Mononuclear cell (primary cell): ENCODE measurements at places on chromosomes 16 and 17. TPM values are rescaled to one million over a fixed set of nuclear protein-coding genes. Genes with fewer than 3 reads are reported as not detected.

The DNAI2 gene
- total RNA-seq = 0.21 TPM

The ACTG1 gene
- 2,327 TPM for total RNA-seq

The MEOX1 gene
- total RNA-seq = 0.42 TPM

The CCL7 gene
- 3.1 TPM for total RNA-seq

The TBC1D3C gene
- not detected for total RNA-seq

The UTS2R gene
- not detected for total RNA-seq

The CLDN6 gene
- not detected for total RNA-seq

The HCRT gene
- not detected for total RNA-seq

The SNF8 gene
- 31.4 TPM for total RNA-seq

The KRT36 gene
- total RNA-seq = not detected

The CSH1 gene
- total RNA-seq = not detected

The KRTAP9-6 gene
- total RNA-seq = not detected

The SLC6A2 gene
- not detected for total RNA-seq

The KCNG4 gene
- not detected for total RNA-seq

The ABCC3 gene
- 18.1 TPM for total RNA-seq

The ALOXE3 gene
- 0.10 TPM for total RNA-seq

The MARCHF10 gene
- total RNA-seq = not detected

The C17orf78 gene
- total RNA-seq = not detected

The GINS2 gene
- total RNA-seq = 0.42 TPM

The KRTAP16-1 gene
- 0.21 TPM for total RNA-seq

The TEDC2 gene
- not detected for total RNA-seq

The CMTR2 gene
- 18.8 TPM for total RNA-seq

The CCDC200 gene
- 0.31 TPM for total RNA-seq

The ZNF19 gene
- total RNA-seq = 2.6 TPM

The SLC38A8 gene
- total RNA-seq = not detected

The HS3ST3A1 gene
- total RNA-seq = 1.7 TPM

The HOXB5 gene
- not detected for total RNA-seq

The HOXB4 gene
- total RNA-seq = 0.31 TPM

The FN3K gene
- total RNA-seq = 0.73 TPM

The ZNF174 gene
- total RNA-seq = 6.0 TPM

The ST6GALNAC1 gene
- total RNA-seq = 4.0 TPM

The CBX1 gene
- 8.1 TPM for total RNA-seq

The SLC46A1 gene
- 0.42 TPM for total RNA-seq

The GPR142 gene
- total RNA-seq = not detected

The C16orf92 gene
- total RNA-seq = not detected

The CACNG3 gene
- under 0.01 TPM for total RNA-seq

The CDT1 gene
- total RNA-seq = 0.42 TPM

The NOD2 gene
- total RNA-seq = 21.6 TPM

The MED9 gene
- 27.0 TPM for total RNA-seq

The PPY gene
- not detected for total RNA-seq

The TK2 gene
- total RNA-seq = 8.8 TPM

The TNFSF13 gene
- total RNA-seq = 44.9 TPM

The PPP1R27 gene
- total RNA-seq = not detected

The SMIM36 gene
- total RNA-seq = not detected

The PYY gene
- total RNA-seq = not detected
